Activated CD4-positive, alpha-beta memory T cell treated with anti-CD3 and anti-CD28 coated beads, Interleukin-2, amount 10 ng/mL, durations not matched to agents 7 days and 5 days (primary cell): ENCODE measurements at places on chromosomes 12 and 14.

DNA sequence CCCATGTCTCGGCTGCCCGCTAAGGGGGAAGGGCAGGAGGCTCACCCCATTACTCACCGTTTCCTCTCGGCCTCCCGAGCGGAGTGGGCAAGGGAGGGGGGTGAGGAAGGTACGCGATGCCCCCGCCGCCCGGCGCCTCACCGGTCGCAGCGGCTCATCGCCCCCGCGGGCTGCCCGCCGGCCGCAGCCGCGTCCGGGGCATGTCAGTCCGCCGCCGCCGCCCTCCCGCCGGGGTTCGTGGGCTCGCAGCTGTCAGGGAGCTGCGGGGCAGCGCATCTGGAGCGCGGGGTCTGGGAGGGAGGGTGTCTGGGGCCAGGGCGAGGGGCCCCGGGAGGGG is 461 bp downstream of the SLC8A3 start:
- peak; percentile 18 for DNase-seq

DNA sequence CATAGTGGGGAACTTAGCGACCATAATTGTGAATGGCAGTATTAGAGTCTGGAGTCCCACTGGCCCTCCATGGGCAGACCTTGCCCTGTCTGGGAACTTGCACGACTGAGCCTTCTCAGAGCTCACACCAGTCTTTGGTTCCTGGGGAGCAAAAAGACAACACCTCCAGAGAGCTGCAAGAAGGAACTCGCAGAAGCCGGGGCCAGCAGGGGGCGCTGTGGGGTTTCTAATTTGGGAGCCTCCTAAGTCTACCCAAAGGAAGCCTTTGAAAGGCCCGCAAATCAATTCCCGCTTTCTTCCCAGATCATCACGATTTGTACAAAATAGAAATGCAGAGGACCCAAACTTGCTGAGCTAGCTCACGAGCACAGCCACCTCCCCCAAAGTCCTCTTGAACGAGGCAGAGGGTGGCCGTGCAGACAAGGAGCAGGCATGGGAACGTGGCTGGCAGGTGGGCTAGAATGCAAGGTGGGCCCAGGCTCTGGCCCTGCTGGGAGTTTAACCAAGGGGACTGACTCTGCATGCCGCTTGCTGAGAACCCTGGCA is 46.3 kb upstream of the FBXO21 start:
- DNase-seq, result peak; percentile 78

DNA sequence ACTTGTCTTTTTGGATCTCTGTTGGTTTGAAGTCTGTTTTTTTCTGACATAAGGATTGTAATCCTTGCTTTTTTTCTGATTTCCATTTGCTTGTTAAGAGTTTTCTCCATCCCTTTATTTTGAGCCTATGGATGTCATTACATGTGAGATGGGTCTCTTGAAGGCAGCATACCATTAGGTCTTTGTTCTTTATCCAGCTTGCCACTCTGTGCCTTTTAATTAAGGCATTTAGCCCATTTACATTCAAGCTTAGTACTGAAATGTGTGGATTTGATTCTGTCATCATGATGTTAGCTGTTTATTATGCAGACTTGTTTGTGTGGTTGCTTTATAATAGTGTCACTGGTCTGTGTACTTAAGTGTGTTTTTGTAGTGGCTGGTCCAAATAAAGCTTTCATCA is 100.0 kb downstream of the CCDC91 start:
- DNase-seq, result no peak

DNA sequence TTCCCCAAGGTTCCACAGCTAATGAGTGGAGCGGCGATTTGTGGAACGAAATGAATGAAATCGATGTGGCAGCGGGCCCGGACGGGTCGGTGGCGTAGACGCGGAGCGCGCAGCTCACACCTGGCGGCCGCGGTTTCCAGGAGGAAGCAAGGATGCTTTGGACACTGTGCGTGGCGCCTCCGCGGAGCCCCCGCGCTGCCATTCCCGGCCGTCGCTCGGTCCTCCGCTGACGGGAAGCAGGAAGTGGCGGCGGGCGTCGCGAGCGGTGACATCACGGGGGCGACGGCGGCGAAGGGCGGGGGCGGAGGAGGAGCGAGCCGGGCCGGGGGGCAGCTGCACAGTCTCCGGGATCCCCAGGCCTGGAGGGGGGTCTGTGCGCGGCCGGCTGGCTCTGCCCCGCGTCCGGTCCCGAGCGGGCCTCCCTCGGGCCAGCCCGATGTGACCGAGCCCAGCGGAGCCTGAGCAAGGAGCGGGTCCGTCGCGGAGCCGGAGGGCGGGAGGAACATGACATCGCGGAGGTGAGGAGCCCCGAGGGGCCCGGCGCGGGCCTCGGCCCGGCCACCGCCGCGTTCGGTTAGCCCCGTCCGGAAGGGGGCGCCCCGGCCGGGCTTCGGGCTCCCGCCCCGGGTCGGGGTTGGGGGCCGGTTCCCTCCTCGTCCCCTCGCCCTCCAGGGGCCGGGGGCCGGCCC is at the start of gene PTPN11:
TSS of gene PTPN11 (plus strand) at position 340 of the 689 bp plus-strand sequence. CDS start at position 505, 165 bp downstream.
- DNase-seq, result peak; percentile 90

GRCh38 chr14:53109105-53110041 is 43.8 kb downstream of the DDHD1 start:
- peak; percentile 80 for DNase-seq

DNA sequence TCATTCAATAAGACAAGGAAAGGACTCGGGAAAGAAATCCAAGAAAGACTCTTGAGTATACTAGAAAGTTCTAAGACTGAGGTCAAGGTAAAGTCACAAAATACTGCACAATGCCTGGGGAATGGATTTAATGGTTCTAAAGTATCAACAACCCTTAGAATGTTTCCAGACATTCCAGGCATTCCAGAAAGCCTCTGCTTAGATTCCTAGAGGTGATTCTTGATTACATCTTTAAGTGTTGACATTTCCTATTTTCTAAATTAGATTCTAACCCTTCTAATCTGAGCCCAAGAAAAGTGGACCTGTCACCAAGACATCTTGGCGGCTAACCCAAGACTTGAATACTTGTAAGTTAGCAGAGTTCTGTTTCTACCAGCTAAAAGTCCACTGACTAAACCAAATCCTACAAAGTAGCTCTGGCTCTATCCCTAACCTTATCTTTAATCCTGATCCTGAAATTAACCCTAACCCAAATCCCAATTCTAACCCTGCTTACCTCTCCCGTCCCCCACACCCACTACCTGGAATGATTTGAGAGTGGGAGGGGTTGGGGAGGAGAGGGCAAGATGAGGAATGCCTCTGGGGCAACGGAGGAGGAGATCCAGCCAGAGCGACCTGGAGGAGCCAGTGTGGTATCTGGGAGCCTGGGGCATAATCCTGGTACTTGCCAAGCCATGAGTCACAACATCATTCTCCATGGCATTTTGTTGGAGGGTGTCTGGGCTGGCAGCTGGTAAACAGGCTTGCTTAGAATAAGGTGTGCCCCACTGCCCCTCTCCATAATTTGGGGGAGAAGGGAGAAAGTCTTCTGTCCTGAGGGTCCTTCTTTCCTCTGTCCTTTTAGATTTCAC is 93.4 kb upstream of the HOXC13 start:
- no peak for DNase-seq

GRCh38 chr12:97323154-97323553 is 139.4 kb upstream of the RMST start:
- DNase-seq, result no peak

GRCh38 chr14:29941401-29941800 is 13.8 kb upstream of the PRKD1 start:
- DNase-seq, result no peak

DNA sequence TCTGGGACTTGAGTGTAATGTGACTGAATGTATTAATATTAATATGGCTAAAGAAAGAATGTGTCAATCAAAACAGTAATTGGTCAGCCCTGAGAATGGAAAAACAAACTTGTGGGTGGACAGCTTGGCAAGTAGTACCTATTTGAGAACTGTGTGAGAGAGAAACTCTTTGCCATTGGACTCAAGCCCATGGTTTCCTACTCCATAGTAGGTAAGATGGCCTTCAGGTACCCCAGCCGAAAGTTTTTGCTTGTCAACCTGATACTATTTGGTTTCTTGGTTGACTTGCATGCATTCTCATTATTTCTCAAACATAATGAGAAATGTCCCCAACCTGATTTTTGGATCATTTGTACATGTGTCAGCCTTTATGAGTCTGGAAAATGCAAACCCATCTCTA is 391.1 kb downstream of the MDGA2 start:
- no peak for DNase-seq

GRCh38 chr12:5305886-5306545 is 125.9 kb upstream of the NTF3 start:
- DNase-seq, result no peak
